Inflammatory macrophage treated with lipopolysaccharide for 1 hour (primary cell): ENCODE measurements at places on chromosomes 4 and X.

GRCh38 chrX:2889045-2889605, 40.0 kb downstream of the ARSD start:
- no peak for DNase-seq

DNA sequence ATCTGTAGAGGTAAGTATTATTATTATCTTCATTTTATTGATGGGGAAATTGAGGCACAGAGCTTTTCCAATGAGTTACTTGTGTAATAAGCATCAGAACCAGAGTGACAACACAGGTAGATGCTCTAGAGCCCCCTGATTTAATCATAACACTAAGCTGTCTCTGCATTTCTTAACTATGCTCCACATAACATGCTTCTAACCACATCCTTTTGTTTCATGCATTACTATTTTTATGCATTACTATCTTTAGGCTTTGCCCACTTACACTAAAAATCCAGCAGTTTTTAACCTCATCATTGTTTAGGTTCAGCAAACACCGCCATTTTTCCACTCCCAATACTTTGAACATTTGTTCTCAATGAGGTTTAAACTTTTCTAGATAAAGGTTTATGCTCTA, 1900.8 kb upstream of the PCDH10 start:
- DNase-seq, result no peak

- no peak for DNase-seq
Measured at GRCh38 chr4:79266136-79266535, 59.7 kb downstream of the NAA11 start.

- DNase-seq, result no peak
Measured at GRCh38 chrX:138345801-138346200, 365.7 kb downstream of the FGF13 start.

- DNase-seq, result peak; percentile 79
Measured at GRCh38 chr4:75030649-75031235, 97.8 kb downstream of the PARM1 start.

GRCh38 chr4:147019091-147019490, 73.4 kb upstream of the TTC29 start:
- peak; percentile 56 for DNase-seq

- no peak for DNase-seq
Measured at GRCh38 chr4:147367891-147368290, 113.0 kb upstream of the EDNRA start.

GRCh38 chrX:21800344-21800770, 39.1 kb upstream of the MBTPS2 start:
- no peak for DNase-seq

DNA sequence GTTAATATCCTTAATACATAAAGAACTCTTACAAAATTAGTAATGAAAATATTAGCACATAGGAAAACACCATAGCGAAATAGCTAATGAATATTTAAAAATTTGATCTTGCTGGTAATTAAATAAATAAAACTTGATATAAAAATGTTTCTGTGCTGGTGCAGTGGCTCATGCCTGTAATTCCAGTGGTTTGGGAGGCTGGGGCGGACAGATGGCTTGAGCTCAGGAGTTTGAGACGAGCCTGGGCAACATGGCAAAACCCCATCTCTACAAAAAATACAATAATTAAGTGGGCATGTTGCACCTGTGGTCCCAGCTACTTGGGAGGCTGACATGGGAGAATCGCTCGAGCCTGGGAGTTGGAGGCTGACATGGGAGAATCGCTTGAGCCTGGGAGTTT, 7.6 kb downstream of the FAM199X start:
- no peak for DNase-seq

GRCh38 chrX:640641-641040, 10.1 kb downstream of the SHOX start:
- no peak for DNase-seq

DNA sequence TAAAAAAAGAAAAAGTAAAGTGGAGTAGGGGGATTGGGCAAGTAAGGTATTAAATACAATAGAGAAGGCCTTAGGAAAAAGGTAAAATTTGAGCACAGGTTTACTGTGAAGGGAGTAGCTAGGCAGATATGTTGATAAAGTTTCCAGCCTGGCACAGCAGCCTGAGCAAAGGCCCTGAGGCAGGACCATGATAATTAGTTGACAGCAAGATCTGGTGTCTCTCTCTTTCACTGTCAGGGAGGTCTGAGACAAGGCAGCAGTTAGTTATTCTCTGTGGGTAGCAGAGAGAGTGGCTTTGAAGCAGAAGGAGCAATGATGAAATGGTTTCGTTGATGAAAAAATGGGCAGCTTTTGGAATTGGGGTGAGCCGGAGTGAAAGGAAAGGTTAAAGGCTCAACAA, 119.5 kb downstream of the KDR start:
- no peak for DNase-seq

DNA sequence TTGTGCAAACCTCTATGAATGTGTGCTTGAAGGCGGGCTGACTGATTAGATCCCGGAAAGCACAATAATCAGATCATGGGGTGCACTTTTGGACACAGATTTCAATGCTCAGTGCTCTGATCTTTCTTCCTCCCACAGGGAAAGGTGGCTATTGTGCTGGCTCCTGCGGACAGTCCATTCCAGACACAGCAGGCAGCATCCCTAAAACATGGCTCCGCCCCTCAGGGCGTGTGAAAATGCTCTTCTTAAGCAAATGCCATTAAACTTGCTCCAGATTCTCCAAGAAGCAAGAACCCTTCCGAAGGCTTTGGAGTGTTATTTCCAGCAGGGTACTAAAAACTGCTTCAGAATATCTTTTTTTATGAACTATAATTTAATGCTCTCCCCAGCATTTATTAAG, 100.0 kb downstream of the SLC2A9 start:
- no peak for DNase-seq
